ENCODE measurements at places on chromosomes 5 and 9.

DNA sequence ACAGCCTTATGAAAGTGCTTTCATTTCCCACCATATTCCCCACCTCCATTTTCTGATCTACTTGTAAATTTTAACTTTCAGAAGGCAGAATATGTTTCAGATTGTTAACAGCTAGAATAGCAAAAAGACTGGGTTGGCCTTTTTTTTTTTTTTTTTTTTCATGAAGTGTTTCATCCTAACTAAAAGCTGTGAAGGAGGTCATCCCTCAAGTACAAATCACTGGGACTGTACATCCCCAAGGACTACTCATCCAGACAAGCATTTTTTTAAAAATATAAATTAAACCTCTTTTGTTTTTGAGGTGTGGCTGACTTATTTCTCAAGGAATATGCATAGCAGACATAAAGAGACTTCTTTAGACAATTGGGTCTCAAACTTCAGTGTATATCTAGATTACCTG is 542.1 kb upstream of the TUSC1 start:
- DNase-seq: no peak

- no peak for DNase-seq
These were observed 40.6 kb downstream of the SEMA5A start for GRCh38 chr5:9505225-9505624.

DNA sequence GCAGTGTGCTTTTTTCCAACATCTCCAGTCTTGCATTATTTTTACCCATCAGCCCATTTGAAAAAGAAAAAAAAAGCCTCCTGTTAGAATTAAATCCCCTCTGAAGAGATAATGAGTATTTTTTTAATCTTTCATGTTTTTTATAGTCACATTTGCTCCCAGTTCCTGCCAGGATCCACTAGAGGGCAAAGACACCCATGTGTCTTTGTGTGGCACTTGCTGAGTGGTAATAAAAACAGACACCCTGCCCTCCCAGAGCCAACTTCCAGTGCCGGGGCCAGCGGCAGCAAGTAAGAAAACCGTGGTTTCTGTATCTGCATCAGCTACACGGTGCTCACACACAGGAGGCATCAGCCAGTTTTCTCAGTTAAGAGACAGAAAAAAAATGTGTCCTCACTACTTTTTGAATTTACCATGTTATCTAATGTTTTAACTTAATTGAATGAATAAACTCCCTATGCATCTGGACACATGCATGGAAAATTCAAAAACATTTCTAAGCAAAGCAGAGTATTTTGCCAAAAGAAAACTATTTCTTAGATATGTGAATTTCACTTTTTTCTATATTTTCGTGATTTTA is 70.2 kb upstream of the PLEKHG4B start:
- DNase-seq: no peak

GRCh38 chr9:13397220-13397619 is 117.7 kb upstream of the MPDZ start:
- no peak for DNase-seq

DNA sequence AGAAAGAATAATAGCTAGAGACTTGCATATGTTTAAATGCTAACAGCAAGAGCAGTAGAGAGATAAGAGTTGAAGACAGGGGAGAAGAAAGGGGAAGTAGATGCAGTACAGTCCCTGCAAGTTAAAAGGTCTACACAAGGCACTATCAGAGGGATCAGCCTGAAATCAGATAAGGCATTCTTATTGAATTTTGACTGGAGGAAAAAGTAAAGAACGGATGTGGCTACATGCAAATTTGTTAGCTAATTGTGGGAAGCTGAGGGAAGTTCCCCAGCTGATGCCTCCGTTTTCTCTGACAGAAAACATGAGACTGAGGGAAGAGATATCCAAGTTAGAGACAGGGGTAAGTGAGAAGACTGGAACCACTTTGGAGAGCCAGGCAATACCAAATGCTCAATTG is 12.9 kb upstream of the RHOBTB3 start:
- DNase-seq: no peak

DNA sequence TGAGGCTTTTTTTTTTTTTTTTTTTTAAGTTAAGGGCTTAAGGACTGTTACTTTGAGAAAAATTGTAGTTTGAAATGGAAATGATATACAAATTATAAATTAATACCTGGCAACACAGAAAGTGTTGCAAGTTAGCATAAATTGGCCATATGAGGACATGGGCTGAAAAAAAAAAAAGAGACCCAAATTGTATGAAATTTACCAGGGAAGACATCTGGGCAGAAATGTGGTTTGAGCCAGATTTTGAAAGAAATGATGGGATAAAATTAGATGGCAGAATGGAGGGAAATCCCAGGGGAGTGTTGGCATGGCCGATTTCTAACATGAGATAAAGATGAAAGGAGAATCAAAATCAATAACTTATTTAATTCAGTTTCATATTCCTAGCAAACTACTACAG is 472.1 kb downstream of the CTNND2 start:
- DNase-seq: no peak

GRCh38 chr9:18007621-18008020 is 428.8 kb downstream of the SH3GL2 start:
- no peak for DNase-seq

- no peak for DNase-seq
These were observed 847.5 kb downstream of the TLE1 start for GRCh38 chr9:80841888-80842287.

- DNase-seq: no peak
These were observed 87.1 kb downstream of the HMHB1 start for GRCh38 chr5:143898916-143899591.

DNA sequence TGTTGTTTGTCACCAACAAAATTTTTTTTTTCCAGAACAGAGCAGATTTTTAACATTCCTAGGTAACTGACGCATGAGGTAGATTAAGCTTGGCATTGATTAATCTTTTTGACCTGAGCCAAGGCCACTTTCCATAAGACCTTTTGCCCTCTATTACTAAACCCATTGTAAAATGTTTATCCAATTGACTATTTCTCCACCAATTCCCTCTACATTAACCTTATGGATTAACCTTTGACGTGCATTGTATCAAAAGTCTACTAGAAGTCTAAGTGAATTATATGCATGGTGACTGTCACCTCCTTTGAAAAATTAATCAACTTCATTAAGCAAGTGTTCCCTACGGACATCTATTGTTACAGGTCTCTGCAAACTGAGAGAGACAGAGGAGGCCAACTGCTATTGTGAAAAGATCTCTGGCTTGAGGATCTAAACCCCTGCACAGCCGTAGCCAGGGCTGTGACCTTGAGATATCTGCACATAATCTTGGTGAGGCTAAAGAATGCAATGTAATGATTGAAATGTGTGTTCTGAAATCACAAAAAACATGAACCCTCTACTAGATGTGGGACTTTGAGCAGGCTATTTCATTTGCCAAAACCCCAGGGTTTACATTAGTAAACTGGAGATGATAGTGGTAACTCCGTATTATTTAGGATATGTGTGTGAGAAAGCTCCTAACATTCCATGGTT is 632.2 kb downstream of the TLR4 start:
- no peak for DNase-seq

- no peak for DNase-seq
These were observed 10.4 kb upstream of the PPP2CA start for GRCh38 chr5:134236318-134236717.

DNA sequence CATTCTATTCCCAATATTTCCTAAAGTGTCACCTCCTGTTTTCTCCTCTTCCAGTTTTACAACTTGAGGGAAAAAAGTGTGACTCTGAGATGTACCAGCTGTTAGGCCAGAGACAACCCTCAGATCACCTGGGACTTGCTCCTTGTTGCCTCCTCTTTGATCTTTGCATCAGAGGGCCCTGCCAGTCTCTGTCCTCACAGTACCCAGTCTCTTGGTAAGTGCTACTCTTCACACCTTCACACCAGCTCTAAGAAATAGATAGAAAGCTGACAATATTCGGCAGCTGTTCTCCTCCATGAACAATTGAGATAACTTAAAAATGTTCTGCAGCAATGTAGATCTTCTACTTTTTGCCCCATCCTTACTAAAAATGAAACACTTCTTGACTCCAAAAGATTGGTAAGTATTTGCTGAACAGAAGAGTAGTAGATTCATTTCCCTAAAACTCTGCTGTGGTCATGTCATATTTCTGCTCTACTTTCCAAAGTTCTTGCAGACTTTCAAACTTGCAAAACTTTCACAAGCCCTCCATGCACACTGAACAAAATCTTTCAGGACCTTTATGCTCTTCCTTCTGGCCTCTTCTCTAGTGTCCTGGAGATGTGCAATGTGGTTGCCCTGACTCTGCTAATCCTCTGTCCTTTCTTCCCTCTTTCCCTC is 188.6 kb downstream of the SNX18 start:
- no peak for DNase-seq

DNA sequence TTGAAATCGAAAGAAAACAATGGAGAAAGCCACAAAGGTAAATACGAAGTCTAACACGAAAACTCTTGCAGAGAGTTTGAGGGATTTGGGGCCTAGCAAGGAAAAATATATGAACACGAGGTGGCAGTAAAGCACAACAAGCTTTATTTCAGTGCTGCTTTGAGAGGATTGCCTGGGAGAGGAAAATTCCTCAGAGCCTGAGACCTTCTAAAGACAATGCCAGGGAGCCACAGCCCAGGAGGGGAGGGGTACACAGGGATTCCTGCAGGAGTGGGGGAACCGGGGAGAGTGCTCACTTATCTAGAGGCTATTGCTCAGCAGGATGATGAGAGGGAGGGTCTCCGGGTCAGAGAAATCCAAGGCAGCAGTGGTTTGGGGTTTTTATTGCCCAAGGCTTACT is 134.9 kb upstream of the ADCY2 start:
- no peak for DNase-seq

GRCh38 chr9:132644251-132644650 is 25.5 kb downstream of the DDX31 start:
- no peak for DNase-seq

- DNase-seq: no peak
These were observed 36.6 kb downstream of the TTLL11 start for GRCh38 chr9:122056484-122056883.

- no peak for DNase-seq
These were observed 462.7 kb downstream of the EBF1 start for GRCh38 chr5:158637039-158637438.

DNA sequence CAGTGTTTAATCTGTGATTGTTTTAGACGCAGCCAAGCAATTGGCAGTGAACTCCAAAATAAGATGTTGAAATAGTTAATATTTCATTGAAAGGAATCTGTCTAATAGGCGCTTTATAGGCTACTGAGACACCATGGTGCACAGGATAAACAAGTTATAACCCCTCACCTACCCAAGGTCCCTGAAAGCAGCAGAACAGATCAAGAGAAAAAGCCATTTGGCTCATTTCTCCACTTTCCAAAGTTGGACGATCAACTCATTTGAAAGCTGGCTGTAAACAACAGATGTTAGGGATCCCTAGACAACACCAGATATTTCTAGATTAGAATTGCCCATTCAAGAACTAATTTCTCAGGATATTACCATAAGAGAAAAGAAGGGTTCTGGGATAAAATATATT is 4.9 kb downstream of the PUM3 start:
- no peak for DNase-seq

- no peak for DNase-seq
These were observed 412.7 kb upstream of the BRINP1 start for GRCh38 chr9:119781886-119782285.

DNA sequence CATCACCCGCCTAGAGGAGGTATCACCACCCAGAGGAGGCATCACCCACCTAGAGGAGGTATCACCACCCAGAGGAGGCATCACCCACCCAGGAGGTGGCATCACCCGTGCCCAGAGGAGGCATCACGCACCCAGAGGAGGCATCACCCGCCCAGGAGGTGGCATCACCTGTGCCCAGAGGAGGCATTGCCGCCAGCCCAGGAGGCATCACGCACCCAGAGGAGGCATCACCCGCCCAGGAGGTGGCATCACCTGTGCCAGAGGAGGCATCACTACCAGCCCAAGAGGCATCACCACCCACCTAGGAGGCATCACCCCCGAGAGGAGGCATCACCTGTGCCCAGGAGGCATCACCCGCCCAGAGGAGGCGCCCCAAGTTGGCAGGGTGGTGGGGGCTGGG is 2.6 kb downstream of the NOTCH1 start:
- no peak for DNase-seq

DNA sequence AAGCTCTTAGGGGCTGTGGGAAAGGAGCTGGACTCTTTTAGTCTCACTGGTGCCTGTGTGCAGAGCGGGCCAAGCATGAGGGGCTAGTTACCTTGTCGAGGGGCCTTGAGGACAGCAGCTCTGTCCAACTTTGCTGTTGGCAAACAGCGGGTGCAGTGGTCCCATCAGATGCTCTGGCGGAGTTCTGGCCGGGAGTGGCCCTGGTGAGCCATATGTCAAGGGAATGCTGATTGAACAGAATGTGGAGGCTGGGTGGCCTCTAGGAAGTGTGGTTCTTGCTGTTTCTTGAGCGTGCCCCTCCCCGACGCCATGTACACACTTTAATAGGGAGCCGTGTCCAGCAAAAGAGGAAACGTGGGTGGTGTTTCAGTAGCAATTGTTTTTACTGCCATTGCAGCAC is 3.6 kb upstream of the ADAMTS2 start:
- DNase-seq: no peak

GRCh38 chr5:28691526-28691925 is 1653.1 kb upstream of the CDH9 start:
- no peak for DNase-seq

DNA sequence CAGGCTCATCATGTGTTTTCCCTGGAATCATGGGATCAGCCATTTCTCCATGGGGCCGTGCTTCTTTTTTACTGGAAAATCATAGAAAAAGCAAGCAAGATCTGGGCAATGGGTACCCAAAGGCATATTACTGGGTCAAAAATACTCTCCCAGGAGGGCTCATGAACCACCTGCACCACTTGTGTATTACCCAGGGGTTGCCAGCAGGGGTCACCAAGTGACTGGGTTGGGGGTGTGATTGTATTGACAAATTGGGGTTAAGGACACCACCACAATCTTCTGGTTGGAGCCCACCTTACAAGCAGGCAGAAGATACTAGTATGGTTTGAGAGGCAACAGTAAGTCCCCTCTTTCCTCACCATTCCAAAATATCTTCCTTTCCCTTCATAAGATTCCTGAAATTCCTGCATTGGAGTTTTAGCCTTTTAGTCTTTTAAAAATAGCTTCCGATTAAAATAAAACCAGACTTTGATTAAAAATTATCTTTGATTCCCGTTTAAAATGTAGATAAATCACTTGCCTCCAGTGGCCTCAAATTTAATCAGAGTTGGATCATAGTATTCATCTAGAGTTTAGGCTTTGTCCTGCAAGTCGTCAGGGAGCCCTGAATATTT is 603.3 kb downstream of the KIF4B start:
- no peak for DNase-seq

DNA sequence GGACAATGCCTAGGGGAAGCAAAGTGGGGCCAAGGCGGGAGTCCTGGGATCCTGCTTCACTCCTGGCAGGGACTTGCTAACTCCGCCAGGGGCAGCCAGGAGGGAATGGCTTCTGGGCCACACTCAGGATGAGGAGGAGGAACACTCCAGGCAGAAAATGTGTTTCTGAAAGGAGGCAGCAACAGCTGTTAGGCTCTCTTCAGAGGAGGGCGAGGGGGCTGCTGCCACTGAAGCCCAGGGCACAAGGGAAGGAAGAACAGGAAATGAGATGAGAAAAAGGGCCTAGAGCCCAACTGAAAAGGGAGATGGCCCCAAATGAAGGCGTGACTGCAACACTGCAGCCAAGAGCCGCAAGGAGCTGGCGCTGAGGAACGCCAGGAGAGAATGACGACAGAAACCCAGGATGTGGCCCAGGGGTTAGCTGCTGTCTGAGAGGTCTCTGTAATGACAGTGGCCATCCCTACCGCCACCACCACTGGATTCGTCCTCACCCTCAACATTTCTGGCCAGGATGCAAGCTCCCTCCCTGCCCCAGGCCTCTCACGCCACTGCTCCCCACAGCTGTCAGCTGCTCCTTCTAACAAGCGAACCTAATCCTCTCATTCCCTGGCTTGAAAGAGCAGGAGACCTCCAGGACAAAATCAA is 15.8 kb downstream of the PSMB7 start:
- no peak for DNase-seq

- no peak for DNase-seq
These were observed 151.8 kb upstream of the VLDLR start for GRCh38 chr9:2469681-2470221.
